Caco-2 (cell line): ENCODE measurements at places on chromosomes 2 and 18.

- DNase-seq = no peak
These were observed 89.0 kb upstream of the GALNT5 start for GRCh38 chr2:157168501-157168900.

DNA sequence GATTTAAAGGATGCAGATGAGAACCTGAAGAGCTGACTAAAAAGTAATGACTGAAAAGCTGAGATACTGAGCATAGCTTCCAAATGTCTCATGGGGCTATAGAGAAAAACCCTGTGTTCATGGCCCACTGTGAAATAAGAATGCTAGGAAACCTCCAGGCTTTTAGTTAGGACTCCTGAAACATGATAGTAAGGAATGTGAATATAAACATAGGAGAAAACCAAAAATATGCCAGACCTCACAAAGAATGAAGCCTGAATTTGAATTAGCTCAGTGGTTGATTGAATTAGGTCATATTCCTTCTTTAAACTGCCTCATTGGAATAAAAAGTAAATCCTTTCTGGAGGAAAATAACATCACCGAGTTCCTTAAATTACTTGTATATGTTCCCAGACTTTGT is 194.5 kb upstream of the NXPH2 start:
- DNase-seq = no peak

DNA sequence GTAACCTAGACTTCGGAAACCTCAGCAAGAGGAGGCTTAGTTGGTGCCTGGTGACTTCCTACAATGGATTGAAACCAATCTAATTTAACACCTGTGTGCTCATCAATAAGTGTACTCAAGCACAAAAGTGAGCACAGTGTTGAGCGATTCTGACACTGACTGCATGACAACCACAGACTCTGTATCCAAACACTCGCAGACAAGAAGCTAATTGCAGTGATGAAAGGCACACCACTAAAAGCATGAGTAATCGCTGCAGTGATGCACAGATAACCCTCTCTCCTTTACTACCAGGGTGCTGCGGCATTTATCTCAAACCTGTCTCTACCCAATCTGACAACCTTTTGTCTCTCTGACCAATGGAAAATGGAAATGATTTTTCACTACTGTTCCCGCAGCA is 168.1 kb downstream of the AFF3 start:
- no peak for DNase-seq

DNA sequence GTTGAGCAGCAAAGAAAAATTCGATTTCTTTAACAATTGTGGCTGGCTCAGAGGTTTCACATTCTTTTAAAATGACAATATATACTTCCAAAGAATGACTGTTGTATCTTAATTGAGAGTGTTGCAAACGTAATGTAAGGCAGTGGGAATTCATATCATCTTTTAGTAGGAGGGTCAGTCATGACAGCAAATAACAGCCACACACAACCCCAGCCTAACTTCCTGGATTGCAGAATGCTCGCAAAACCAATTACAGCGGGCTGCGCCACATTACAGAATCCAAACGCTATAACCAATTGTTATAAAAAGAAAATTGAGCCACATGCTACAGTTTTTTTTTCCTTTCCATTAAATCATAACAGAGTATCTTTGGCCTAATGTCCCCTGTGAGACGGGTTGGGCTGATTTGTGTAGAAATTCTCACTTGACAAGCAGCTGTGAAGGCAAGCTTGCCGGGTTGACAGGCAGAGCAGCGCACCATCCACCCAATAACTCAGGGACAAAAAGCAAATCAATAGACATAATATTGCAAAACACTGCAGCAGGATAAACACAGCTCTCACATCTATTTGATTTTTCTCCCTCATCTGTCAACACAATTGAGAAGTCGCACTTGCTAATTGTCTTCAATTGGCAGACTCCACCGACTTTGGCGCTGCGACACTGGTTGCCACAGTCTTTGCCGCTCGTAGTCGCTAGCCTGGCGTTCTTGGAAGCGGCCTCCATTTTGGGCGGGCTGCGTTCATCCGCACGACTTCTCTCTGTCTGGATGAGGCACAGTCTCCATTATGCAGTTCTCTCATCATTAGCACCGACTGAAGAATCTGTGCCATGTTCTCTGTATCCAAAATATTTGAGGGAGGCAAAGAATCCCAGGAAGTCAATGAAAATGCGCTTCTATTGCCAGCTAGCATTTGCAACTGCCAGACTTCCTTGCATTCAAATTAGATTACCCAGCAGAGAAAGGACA is 95.0 kb upstream of the CCDC68 start:
- DNase-seq = no peak
